ENCODE measurements at places on chromosomes 1 and 21.

- no peak for DNase-seq
Measured at GRCh38 chr1:223345720-223346119, 18.3 kb downstream of the SUSD4 start.

GRCh38 chr21:38524168-38525153, 26.2 kb upstream of the ERG start:
- DNase-seq, result no peak

DNA sequence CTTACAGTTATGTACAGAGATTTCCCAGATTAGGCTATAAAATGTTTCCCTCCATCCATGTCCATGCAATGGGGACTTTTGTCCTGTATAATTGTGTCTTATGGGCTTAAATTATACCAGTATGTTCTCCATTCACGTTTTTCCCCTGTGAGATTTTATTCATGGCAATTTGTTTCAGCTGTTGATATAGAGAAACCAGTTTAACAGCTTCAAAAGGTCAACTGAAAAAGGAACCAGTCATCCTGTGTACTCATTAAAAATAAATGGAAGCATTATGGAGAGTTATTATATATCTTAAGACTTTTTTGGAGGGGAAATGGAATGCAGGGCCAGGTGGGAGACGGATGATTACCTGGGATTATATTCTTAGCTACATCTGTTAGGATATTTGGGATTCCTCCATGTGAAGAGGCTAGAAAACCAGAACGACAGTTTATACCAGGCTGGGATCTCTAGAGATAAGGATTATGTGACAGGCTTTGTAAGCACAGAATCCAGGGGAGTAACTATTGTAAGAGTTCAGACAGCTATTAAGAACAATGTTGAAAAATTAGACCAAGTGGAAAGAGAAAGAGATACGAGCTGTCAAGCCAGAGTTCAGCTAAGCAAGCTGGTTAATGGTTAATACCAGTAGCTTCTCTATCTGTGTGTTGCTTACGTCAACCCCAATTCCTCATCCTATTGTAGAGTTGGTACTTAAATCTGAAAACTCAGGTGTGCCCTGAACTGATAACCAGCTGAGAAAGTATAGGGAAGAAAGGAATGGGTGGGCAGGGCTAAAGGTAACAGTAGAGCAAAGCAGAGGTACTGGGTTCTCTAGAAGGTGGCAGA, 12.4 kb upstream of the ZNF697 start:
- DNase-seq, result no peak

DNA sequence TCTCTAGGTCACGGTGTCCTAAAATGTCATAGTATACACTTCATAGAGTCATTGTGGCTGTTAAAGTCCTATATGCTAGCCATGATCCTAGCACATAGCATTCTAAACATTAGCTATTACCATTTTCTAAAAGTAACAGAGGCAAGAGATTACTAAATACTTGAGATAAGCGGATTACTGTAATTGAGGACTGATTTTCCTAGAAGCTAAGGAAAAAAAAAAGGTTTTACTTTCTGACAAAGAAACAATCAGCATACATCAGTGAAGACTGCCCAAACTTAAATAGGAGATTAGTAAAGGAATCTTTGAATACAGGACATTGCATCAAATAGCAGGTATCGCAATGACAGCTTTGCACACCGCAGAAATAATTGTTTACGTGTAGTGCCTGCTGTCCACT, 91.3 kb upstream of the HNRNPU start:
- DNase-seq, result no peak

GRCh38 chr21:15839601-15840000, 109.8 kb downstream of the USP25 start:
- DNase-seq, result no peak

- DNase-seq, result no peak
Measured at GRCh38 chr1:192557841-192558595, 17.6 kb upstream of the RGS1 start.

GRCh38 chr1:72050551-72050950, 231.8 kb downstream of the NEGR1 start:
- DNase-seq, result no peak

DNA sequence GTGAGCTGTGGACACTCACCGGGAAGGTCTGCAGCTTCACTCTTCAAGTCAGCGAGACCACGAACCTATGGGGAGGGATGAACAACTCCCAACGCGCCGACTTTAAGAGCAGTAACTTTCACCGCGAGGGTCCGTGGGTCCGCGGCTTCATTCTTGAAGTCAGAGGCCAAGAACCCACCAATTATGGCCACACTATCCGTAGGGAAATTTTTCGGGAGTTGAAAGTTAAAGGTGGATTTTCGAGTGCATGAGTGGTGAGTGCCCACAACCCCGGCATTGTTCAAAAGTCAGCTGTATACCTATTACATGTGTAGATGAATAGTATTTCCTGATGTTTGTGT, 19.7 kb downstream of the EXOC8 start:
- no peak for DNase-seq

GRCh38 chr1:214006845-214007244, 19.1 kb downstream of the PROX1 start:
- no peak for DNase-seq

GRCh38 chr1:31580513-31580870, 4.2 kb downstream of the TINAGL1 start:
- DNase-seq, result no peak

- DNase-seq, result no peak
Measured at GRCh38 chr1:201445310-201445709, 23.7 kb downstream of the PHLDA3 start.

DNA sequence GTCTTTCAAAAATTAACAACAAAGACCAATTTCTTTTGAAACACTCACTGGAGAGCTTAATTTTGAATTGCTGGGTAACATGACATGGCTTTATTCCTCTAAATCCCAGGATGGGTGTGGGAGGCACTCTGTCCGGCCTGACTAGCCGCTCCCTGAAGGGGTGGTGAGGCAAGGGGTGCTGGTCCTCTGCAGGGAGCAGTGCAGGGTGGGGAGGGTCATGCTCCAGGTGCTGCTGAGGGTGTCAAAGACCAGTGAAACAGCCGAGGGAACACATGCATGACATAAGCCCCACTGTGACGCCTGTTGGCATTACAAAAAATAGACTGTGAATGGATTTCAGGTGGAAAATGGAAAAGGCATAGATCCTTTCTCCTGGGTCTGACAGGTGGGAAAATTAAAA, 223.7 kb downstream of the VAV3 start:
- no peak for DNase-seq

DNA sequence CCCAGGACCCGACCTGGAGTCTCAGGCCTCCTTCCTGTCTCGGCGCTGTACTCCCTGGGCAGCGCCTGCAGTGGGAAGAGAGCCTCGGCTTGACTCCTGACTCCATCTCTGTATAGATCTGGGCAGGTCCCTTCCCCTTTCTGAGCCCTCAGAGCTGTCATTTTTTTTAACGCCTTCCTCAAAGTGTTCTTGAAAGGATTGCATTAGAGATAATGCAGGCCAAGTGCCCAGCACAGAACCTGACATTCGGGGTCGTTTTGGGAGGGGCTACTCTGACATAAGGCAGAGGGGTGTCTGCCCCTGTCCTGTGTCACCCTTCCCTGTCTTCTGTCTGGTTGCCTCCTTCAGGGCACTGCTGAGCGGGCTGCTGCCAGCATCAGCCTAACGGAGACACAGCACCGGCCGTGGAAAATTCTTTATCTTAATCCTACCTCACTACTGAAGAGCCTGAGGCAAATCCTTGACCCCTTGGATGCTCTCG, 271.6 kb downstream of the TRABD2B start:
- no peak for DNase-seq

DNA sequence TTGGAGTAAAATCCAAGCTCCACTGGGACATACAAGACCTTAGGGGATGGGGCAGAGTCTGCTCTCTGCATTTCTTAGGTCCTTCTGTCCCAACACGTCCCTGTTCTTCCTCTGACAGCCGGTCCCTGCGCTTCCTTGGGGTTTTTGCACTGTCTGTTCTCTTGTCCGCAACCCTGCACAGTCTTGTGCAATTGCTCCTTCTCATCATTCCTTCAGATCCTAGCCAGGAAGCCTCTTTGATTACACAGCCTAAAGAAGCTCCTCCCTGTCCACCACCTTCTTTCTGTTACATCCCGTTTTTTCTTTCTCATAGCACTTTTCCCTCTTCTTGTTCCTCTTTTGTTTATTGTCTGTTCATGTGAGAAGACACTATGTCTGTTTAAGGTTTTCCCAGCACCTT, 19.9 kb downstream of the ACOT11 start:
- DNase-seq, result no peak

- no peak for DNase-seq
Measured at GRCh38 chr1:176379626-176380339, 83.2 kb upstream of the PAPPA2 start.

DNA sequence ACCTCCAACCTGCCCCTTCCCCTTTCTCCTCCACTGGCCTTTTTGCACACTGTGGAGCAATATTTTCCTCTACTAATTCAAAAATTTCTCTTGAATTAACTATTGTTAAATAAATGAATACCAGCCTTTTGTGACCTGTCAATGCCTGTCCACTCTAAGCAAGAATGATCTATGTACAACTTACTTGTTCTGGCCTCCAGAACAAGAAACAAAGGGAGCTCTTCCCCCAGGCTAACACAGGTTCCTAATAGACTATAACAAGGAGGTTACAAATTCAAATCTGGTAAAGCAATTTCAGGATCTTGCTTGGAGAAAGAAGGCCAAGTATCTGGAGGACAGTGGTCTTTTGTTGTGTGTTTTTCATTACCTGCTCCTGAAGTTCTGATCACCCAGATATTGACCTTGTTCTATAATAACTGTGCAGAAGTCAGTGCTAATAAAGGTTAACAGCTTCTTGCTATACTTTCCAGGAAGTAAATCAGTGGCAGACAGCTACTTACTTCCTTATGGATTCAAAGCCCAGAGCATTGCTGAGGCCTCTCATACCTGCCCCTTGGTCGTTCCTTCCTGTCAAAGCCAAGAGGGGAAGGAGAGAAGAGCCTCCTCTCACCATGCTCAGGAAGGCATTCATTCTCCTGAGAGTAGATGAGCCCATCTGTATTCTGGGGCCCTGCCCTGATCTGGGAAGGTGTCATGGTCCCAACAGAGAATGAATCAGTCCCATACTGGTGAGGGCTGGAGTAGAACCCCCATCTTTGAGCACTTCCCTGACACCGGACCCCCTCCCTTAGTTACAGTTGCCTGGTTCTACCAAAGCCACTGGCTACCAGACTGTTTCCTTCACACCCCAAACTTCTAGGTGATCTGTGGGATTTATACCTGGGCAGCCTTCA, 56.8 kb downstream of the DESI2 start:
- DNase-seq, result no peak

GRCh38 chr1:189697113-189697512, 780.6 kb downstream of the BRINP3 start:
- no peak for DNase-seq

DNA sequence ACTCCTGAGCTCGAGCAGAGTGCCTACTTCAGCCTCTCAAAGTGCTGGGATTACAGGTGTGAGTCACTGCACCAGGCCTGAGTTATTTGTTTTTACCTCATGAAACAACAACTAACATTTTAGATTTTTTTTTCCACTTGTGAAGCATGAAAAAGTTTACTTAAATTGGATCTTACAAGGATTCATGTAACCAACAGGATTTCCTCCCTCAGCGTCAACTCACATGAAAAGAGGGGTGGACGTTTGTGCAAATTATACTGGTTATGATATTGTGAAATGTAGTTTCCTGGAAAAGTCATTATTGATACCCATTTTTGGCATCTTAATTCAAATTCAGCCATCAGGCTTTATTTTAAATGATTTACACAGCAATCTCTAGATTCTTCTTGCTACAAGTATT, 6.5 kb downstream of the CNST start:
- DNase-seq, result no peak

DNA sequence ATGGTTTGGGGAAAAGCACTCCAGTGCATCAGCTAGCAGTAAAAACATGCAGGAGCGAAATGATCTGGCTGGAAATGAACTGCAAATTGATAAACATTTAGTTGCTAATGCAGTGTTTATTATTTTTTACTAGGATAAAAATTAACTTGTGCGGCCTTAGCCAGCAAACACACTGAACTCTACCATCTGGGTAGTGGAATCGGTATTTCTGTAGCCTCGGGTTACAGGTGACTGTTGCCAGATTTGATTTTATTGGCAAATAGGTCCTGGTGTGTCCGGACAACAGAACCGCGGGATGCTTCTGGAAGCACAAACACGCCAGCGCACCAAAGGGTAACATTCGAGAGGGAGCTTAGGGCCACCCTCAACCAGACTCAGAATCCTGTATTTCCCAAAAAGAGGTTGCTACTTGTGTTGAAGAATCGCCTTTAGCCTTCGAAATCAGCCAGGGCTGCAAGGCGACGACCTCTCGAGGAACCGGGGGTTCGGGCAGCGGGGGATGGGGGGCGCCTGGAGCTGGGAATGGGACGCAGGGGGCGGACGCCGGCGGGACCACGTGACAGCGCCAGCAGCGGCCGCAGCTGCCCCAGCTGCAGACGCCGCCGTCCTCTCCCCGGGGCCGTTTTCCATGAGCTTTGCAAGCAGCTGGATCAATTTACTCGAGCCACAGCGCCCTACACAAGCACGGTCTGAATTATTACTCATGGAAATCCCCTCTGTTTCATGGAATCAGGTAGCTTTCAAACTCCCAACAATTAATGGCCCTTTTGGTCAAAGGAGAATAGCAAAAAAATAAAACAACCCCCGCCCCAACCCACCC, 158.8 kb downstream of the TOMM20 start:
- no peak for DNase-seq

GRCh38 chr21:28738882-28739281, 253.8 kb downstream of the LTN1 start:
- no peak for DNase-seq

DNA sequence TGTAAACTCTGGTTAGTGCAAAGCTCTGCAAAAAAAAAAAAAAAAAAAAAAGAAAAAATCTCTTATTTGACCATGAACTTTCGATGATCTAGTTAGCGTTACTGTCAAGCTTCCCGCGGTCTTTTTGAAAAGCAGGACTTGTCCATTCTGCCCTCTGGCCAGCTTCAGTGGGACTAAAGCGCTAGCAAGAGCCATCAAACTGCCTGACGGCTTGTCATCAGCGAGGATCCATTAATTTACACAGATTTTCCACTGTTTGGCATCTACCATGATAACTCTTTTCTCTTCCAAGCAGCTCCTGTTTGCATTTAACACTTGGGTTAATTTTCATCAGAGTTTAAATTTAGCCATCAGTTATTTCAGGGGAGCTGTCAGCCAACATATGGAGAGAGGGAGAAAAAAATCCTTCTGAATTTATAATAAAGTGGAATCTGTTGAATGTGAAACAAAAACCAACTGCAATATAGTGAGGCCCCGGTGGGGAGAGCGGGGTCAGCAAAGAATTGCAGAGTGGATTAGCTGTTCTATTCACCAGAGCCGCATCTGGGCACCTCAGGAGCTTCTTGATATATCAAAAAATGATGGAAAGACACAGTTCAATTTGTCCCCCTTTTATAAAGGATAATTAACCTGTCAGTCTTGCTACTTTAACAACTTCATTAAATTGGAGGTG, 298.2 kb downstream of the SPATA17 start:
- DNase-seq, result no peak

DNA sequence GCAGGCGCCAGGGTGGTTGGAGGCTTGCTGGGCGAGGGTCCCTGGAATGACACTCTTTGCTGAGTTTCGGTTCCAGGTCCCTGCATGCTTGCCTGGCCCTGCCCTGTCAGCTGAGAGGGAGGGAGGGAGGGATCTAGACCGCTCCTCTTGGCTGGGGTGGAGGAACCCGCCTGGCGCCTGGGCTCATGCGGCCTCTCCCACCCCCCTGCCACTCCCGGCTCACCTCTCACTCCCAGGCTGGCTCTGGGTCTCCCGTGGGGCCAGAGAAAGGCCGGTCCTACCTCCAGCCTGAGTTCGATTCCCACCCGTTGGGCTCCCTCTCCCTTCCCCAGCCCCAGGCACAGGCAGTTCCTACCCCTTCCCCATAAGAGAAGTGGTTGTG, 19.0 kb upstream of the IFNLR1 start:
- no peak for DNase-seq

GRCh38 chr1:198253668-198254067, 96.9 kb downstream of the NEK7 start:
- DNase-seq, result peak; percentile 33

GRCh38 chr1:38804062-38804886, 55.3 kb downstream of the RRAGC start:
- no peak for DNase-seq
